ENCODE measurements at places on chromosomes 11 and 22.

DNA sequence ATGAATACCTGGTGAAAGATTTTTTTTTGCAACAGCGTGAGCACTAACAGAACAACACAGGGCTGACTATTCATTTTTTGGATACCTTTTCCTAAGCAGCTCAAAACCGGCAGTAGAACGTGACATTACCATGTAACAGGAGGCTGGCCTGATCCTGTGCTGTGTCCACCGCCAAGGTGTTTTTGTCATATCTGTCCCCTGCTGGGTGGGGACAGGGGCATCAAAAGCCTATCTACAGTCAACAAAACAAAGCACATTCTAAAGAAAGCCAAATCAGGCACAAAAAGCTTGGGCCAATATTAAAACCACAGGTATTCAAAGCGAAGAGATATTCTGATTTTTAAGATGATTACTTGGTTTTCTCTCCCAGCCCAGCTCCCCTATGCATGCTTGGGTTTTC is 151.2 kb downstream of the LRRC4C start:
- DNase-seq: no peak

DNA sequence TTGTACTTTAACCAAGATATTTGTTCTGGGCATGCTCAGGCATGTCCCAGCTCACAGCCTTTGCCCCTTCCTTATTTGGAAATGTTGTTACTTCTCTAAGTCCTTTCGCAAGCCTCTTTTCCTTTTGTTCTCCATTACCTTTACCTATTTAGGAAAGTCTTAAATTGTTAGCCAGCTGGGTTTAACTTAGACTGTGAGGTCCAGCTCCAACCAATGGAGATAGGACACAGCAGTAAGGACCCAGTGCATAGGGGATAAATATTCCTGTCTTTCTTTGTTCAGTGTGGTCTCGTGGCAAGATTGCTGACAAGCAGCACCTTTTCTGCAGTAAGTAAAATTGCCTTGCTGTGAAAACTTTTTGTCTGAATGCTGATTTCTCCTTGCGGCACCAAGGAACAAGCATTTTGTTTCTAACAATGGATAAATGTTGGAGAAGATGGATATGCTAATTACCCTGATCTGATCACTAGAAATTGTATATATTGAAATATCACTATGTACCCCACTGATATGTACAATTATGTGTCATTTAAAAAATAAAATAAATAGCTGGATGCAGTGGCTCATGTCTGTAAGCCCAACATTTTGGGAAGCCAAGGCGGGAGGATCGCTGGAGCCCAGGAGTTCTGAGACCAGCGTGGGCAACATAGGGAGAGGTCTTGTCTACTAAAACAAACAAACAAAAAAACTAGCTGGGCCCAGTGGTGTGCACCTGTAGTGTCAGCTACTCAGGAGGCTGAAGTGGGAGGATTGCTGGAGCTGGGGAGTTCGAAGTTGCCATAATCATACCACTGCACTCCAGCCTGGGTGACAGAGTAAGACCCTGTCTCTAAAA is 31.9 kb upstream of the FTH1 start:
- DNase-seq: no peak

DNA sequence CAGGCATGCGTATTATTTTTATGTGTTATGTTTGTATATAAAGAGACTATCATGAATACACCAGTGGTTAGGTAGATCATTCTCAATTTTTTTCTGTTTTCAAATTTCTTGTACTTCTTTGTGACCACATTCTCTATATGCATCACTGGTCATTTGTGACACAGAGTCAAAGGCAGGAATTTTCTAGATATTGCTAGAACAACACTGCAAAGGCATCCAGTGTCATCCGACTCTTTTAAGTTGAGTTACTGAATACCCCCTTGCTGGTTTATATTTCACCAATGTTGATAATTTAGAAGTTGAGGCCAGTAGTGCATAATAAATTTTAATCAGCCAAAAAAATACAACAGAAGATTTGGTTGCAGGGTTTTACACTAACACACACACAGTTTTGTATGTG is 351.8 kb downstream of the CASP12 start:
- DNase-seq: no peak

DNA sequence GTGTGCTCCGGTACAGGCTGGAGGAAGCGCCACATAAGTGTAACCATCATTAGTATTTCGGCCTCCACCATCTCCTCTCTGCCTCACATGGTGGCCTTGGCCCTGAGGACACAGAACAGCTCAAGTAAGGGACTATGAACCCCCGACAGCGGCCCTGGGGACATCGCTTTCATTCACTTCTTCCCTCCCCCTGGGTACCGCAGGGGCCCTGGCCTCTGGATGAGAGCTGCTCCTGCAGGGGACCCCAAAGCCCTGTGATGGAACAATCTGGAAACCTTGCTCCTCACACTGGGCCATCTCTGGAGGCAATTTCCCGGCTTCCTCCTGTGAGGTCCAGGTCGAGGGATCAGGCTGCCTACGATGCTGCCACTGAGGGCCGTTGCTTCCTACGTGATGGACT is 565.5 kb downstream of the BRD1 start:
- DNase-seq: no peak

DNA sequence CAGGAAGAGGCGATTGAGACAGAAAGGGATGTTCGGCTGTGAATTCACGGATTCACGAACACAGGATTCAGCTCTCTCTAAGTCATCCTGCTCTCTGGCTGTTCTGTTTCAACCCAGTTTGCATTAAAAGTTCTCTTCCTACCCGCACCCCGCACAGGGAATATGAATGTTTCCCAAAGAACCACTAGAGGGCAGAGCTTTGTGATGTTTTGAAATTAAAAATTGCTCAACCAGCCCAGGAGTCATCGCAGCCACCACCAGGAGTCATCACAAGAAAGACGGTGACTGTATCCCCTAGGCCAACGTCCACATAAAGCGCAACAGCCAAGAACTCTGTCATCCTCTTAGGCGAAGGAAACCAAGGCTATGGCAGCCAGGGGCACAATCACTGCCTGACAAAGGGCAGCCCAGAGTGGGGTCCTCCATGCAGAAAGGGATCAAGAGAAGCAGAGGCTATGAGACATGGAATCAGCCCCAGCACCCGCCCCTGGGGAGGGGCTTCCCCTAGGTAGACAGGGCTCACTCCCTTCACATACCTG is 122.4 kb downstream of the WT1 start:
- no peak for DNase-seq

GRCh38 chr11:123328281-123328867 is 101.7 kb upstream of the GRAMD1B start:
- no peak for DNase-seq

GRCh38 chr22:50014053-50014501 is 1.5 kb upstream of the IL17REL start:
- no peak for DNase-seq

DNA sequence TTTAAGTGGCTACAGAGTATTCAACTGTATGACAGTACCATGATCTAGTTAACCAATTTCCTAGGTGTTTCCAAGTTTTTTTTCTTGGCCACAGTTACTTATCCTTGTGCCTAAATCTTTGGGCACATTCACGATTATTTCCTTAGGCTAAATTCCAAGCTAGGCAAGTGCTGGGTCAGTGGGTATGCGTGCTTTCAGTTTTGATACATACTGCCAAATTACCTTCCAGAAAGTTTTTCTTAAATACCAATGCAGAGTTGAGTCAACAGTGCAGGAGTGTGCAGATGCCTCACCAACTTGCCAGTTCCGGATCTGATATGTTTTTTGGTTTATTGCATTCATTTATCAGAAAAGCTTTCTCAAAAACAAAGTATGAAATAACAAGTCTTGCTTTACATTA is 67.9 kb upstream of the OR4B1 start:
- DNase-seq: no peak

DNA sequence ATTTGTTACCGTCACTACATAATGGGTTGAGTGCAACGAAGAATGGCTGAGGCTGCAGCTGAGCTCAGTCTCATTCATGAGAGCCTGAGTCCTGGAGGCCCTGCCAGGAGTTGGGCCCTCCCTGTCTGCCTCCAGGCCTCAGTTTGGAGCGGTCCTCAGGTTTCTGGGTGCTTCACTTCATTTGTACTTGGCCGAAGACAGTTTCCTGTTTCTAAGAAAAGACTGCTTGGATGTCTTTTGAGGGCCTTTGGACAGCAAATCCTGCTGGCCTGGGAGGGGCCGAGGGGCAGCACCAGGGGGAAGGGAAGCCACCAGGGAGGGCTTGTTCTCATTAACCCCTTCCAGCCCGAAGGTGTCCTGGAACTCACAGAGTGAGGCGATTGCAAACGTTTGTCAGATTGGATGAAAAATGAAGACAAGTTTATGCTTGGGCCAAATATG is 163.1 kb downstream of the ETS1 start:
- DNase-seq: no peak

GRCh38 chr11:75275581-75275980 is 35.0 kb downstream of the TPBGL start:
- no peak for DNase-seq

- DNase-seq: no peak
These were observed 354.2 kb downstream of the TBC1D22A start for GRCh38 chr22:47116426-47117341.

DNA sequence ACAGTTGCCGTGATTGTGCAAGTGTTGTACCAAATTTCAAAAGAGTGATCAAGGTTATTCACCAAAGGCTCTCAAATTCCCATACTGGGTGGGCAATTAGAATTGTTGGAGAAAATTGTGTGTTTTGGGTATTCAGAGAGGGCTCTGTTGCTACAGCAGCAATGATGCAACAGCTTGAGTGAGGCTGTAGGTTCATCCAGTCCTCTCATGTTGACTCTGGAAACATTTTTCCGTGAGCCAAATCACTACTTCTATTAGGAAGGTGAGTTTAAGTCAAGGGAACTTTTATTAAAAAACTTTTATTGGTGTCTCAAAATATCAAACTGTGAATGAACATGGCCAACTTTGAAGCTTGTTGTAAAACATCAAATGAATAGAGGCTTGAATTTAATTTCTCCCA is 116.5 kb downstream of the CD44 start:
- no peak for DNase-seq

DNA sequence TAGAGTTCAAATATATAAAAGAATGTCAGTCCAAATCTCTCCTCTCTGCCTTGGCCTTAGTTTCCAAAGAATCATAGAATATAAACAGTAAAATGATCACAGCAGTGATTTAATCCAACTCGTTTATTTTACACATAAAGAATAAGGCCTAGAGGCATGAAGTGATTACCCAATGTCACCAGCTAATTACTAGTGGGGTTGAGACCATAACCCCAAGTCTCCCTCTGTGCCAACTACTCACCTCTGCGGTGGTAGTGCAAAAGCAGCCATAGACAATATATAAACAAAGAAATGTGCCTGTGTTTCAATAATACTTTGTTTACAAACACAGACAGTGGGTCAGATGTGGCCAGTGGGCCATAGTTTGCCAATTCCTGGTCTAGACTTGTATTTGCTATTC is 96.6 kb upstream of the FAT3 start:
- DNase-seq: no peak

GRCh38 chr11:74493791-74494630 is 487 bp upstream of the LIPT2 start:
- DNase-seq: no peak

DNA sequence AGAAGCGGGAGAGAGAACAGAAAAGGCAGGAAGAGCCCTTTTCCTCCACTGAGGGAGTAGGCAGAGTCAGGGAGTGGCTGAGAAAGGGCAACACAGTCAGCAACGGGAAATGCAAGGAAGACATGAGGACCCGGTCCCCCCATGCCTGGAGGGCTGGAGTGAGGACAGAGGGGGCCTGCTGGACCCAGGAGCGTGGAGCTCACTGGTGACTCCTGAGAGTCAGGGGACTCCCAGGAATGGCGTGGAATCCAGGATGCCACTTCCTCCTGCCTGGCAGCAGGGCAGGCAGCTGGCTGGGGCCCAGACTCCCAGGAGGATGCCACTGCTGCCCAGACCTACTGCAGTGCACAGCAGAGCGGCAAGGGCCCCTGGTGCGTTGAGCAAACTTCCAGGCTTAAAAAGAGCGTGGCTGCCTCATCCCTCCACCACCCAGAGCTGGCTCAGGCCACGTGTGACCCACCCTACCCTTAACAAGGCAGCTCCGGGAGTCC is 11.3 kb downstream of the C11orf21 start:
- no peak for DNase-seq

GRCh38 chr11:128575174-128575960 is 12.0 kb downstream of the ETS1 start:
- DNase-seq: no peak

DNA sequence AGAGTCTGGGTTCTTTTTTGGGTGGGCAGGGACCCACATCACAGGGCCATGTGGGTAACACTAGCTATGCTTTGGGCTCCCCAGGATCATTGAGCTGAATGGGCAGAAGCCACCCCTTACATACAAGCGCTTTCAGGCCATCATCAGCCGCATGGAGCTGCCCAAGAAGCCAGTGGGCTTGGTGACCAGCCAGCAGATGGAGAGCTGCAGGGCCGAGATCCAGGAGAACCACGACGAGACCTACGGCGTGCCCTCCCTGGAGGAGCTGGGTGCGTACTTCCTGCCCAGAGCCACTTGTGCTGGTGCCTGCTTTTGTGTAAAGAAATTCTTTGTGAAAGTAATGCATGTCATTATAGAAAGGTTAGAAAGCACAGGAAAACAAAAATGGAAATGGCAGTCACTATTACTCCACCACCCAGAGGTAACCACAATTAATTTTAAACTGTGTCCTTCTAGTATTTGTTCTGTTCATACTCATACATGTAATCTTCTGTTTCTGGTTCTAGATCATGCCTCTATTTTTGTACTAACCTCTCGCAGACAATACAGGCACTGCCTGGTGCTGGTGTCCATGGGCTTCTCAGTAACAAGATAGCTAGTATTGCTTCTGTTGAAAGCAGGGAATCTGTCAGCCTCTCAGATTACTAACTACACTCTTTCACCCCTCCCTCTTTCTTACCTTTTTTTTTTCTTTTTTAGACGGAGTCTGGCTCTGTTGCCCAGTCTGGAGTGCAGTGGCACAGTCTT is 13.7 kb downstream of the CRY2 start:
- DNase-seq: no peak

- DNase-seq: no peak
These were observed 2.5 kb upstream of the NDUFC2 start for GRCh38 chr11:78082146-78082545.

DNA sequence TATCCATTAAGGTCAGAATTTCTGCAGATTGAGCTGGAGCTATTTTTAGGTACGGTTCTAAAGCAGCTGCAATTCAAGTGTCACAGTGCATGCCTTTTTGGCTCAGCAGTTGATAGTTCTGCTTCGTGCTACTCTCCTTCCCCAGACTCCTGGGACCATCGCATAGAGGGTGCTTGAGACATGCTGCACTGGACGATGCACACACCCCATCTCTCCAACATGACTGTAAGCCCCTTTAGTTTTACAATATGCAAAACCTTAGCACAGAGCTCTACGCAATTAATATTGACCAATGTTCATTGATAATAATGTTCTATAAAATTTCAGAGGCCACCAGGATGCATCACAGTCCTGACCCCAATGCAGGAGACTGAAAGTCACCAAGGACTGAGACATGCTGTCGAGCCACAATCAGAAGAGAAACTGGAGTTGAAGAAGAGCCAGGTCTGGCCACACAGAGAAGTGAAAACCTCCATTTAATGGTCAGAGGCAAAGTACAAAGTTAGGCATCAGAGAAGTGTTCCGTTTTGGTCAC is 120.9 kb upstream of the ZC3H12C start:
- no peak for DNase-seq
